ENCODE measurements at places on chromosomes 5 and 9.

- DNase-seq, result no peak
These were observed 20.5 kb downstream of the SEMA4D start for GRCh38 chr9:89477384-89477783.

- DNase-seq, result no peak
These were observed 478.1 kb upstream of the CDH9 start for GRCh38 chr5:27516437-27516836.

GRCh38 chr9:100131216-100131615 lies 32.2 kb downstream of the INVS start:
- no peak for DNase-seq

GRCh38 chr5:157543825-157544622 lies 31.6 kb downstream of the ADAM19 start:
- DNase-seq, result no peak

- DNase-seq, result peak; percentile 81
These were observed 1.9 kb downstream of the SPTAN1 start for GRCh38 chr9:128554155-128554862.

DNA sequence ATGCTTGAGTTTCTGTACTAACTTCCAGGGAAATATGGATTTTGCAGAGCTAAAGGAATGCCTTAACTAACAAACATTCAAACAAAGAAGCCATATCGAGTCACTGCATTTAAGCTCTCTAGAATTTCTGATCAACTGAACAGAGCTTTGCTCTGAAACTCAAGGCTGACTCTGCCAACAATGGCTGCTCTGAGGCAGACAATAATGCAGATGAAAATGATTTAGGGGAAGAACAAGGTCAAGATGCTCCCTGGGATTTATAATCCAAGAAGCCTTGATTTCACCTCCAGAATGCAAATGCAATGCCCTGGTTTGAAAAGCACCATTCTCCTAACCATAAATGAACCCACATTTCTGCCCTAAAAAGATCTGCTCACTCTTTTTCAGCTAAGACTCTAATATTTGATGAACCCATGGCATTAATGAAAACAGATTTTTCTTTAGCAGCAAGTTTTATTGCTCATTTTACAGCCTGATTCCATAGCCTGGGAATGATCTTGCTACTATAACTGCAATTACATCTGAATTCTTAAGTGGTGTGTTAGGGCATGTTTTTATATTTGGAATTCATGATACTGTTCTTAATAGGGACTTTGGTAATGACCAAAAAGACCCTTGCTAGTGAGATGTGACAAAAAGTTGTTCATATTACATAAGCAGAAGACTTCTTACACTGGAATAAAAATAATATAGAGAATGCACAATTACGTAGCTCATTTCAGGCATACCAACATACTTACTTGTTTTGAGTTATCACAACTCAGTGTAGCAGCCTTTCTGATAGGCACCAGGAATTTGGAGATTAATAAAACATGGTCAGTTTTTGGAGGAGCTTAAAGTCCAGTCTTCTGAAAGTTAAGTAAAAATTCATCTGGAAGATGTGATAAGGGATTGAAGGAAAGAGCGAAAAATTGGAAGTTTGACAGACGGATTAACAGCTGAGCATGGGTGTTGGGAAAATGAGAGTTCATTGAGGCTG lies 169.4 kb downstream of the TRPM3 start:
- no peak for DNase-seq

GRCh38 chr5:73591698-73592501 lies 26.4 kb downstream of the UTP15 start:
- DNase-seq, result no peak

- DNase-seq, result no peak
These were observed 66.6 kb upstream of the SPATA31E1 start for GRCh38 chr9:87816036-87816435.

DNA sequence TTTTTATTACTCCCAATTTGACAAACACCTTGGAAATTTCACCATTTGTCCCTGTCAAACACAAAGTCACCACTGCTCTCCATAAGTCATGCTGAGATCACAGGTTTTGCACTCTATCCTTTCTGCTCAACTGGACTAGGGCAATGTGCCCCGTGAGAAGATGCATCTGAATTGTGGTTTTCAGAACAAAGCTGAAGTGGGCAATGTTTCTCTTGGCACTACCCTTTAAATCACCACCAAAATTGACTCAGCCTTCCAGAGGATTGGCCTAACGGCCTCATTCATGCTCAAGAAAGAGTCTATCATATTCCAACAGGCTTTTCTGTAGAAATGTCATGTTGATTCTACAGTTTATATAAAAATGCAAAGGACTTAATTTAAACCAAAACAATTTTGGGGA lies 81.0 kb upstream of the TRIO start:
- no peak for DNase-seq

- DNase-seq, result no peak
These were observed 36.0 kb upstream of the CLPTM1L start for GRCh38 chr5:1380910-1381309.

- no peak for DNase-seq
These were observed 100.6 kb downstream of the LHFPL2 start for GRCh38 chr5:78547731-78548615.

GRCh38 chr5:136518814-136519213 lies 153.5 kb upstream of the TRPC7 start:
- DNase-seq, result no peak

DNA sequence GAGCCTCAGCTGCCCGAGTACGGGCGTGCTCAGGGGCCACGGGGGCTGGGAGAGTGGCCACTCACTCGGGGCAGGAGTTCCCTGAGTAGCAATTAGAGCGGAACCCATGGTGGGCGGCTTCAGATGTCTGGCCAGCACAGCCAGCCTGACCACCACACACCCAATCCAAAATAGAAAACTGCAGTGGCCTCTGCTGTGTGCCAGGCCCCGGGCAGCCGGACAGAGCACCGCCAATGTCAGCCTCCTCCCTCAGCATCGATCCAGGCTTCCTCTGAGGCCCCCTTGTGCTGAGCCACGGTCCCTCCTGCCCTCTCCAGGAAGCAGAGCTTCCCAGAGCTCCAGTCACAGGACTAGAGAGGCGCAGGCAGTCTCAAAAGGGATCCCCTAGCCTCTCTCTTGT lies 2.7 kb downstream of the ADAMTS2 start:
- no peak for DNase-seq

- no peak for DNase-seq
These were observed 79.0 kb downstream of the TAF11L14 start for GRCh38 chr5:17713301-17713700.

- DNase-seq, result no peak
These were observed 8.2 kb downstream of the SH3GL2 start for GRCh38 chr9:17587113-17587512.

GRCh38 chr9:137406876-137407589 lies 15.9 kb downstream of the EXD3 start:
- DNase-seq, result no peak

DNA sequence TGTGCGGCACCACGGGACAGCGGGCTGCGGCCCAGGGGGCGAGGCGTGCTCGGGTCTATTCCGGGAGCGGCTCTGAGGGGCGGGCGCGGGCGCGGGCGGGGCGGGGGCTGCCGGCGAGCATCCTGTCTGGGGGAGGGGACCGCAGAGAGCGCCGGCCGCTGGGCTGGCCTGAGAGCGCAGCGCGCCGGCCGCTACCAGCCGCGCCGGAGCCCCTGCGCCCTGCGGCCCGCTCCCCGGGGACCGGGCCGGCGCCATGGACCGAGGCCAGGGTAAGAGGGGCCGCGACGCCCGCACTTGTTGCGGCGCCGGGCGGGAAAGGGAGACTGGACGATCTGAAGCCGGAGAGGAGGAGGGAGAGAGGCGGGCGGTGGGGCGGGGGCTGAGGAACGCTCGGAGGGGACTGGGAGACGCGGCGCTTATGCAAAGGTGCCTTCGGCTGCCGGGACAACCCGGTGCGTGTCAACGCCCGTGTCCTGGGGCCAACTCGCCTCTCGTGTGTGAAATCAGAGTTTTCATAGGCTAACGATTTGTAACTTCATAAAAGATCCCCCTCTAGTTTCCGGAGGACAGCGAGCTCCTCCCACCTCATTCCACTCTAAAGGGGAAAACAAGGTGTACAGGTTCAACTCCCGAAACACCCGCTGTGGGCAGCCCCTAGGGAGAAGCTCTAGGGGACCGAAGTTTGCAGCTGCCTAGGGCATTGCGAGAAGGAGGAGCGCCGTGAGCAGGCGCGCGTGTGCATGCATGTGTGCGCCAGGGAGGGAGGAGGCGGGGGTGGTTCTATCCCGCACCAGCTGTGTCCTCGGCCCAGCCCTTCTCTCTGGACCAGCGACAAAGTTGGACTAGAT lies at the start of gene AFAP1L1:
Gene AFAP1L1 (plus strand): TSS at position 144 of the 848 bp plus-strand sequence. CDS start 110 bp downstream, at position 254.
- no peak for DNase-seq

GRCh38 chr9:4224181-4224580 lies 75.7 kb downstream of the GLIS3 start:
- DNase-seq, result no peak

DNA sequence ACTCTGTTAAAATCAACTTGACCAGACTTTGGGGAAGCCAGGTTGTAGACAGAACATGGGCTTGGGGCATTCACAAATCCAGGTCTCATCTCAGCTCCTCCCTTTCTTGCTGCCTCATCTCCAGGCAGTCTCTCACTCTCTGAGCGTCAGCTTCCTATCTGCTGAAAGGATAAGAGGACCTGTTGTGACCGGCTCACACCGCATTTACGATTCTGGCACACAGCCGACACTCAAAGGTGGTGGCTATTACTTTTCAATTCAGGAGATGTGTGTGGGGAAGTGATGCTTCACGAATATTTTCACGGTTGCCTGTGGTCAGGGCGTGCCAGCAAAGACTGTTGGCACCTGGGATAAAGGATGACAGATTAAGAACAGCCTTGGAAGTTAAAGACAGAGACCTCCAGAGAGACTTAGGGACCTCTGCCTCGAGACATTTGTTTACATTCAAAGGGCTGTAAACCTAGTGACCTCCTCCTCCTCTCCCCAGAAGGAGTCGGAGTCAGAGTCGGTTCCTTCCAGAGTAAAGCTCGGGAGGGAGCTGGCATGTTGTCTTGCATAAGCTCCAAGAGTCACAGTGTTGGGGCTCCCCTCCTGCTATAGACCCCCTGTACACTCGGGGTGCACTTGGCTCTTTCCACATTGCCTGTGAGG lies 83.2 kb downstream of the AK8 start:
- DNase-seq, result no peak

DNA sequence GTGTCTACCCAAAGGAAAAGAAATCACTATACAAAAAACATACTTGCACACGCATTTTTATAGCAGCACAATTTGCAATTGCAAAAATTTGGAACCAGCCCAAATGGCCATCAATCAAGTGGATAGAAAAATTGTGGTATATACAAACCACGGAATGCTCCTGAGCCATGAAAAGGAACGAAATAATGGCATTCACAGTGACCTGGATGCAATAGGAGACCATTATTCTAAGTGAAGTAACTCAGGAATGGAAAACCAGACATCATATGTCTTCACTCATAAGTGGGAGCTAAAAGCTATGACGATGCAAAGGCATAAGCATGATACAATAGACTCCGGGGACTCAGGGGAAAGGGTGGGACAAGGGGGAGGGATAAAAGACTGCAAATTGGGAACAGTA lies 78.4 kb downstream of the ENC1 start:
- no peak for DNase-seq

DNA sequence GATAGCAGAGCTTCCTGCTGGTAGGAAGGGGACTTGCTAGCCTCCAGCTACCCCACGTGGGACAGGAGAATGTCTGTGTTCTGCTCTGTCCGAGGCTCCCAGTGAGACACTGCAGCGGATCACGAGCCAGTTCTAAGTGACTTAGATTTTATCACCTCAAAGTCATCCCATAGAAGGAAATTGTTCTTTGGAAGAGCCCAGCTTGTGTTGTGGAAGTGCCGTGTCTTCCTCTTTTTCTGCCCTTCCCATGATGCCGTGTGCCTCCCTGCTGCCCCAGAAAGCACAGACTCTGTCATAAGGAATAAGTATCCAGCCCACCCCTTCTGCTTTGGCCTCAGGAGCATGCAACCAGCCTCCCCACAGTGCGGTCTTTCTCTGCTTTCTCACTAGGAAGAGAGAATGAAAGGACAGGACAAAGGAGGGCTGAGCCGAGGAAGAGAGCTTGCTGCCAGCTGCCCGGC lies 35.6 kb downstream of the RUFY1 start:
- DNase-seq, result no peak

- DNase-seq, result no peak
These were observed 84.7 kb downstream of the HSD17B3 start for GRCh38 chr9:96217294-96217707.

GRCh38 chr5:647311-647710 lies 35.2 kb downstream of the CEP72 start:
- DNase-seq, result no peak

DNA sequence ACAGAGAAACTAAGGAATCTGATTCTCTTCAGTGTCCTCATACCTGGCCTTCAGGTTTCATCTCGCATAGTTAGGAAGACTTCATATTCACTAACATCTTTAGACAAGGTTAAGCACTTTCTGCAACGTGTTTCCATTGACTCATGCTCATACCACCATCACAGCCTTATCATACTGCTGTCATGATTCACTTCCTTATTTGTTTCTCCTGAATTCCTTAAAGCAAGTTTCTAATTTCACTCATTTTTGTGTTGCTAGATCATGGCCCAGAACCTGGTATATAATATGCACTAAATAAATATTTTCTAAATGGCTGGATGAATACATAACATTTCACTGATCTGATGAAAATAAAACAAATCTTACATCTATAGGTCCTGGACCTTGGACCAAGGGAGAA lies 472.9 kb downstream of the PRELID2 start:
- DNase-seq, result no peak

DNA sequence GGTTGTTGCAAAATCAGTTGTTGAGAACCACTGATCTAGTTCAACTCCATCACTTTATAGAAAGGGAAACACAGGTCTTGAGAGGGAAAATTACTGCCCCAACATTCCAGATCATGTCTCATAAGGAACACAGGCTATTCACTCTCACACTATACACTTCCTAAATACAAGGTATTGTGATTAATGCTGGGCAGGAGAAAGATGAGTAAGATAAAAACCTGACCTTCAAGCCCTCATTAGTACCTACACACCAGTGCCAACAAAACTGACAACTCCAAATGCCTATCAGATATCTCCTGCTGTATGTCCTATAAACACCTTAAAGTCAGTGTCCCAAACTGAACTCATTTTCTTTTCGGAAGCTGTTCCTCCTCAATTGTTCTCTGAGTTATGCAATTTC lies 8.2 kb downstream of the GNE start:
- no peak for DNase-seq

GRCh38 chr9:121744002-121744686 lies 92.7 kb downstream of the DAB2IP start:
- peak; percentile 85 for DNase-seq

GRCh38 chr9:90807006-90807405 lies 5.4 kb downstream of the SYK start:
- DNase-seq, result peak; percentile 64

GRCh38 chr9:10173561-10173960 lies 439.2 kb downstream of the PTPRD start:
- no peak for DNase-seq

DNA sequence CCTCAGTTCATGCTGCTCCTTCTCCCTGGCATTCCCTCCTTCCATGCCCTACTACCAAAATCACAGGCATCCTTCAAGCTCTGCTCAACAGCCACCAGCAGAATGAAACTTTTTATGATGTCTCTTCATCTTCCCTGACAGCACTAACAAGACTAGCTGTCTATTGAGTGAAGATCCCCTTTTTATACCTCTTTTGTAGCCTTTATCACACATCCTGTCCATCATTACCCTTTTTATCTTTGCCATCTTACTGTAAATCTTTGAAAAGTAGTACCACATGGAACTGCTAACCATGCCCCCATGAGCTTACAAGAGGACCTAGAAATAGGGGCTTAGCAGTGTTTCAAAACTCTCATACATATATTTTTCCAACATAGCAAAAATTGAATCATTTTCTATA lies 10.8 kb upstream of the ADRB2 start:
- DNase-seq, result peak; percentile 60

- DNase-seq, result no peak
These were observed 7.6 kb upstream of the IRX4 start for GRCh38 chr5:1890296-1890695.

- no peak for DNase-seq
These were observed 111.3 kb upstream of the KCNN2 start for GRCh38 chr5:114250536-114250935.
